ENCODE measurements at places on chromosomes 7 and 10.

DNA sequence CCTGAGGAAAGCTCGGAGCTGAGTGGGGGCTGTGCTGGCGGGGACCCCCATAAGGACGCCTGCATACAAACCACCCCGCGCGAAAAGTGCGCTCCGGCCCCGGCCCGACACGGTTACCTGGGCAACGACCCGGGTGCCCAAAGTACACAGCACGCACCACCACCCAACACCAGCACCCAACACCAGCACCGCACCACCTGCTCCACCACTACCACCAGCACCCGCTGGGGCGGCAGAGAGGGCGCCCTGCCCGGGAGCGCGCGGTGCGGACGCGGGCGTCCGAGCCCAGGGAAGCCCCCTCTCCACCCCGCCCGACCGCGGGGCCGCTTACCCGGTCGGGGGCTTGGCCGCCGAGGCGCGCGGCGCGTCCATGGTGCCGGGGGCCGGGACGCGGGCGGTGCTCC lies 345 bp downstream of the COBL start:
- DNase-seq, result no peak

- no peak for DNase-seq
These were observed 103.6 kb downstream of the DYNC2I1 start for GRCh38 chr7:158959954-158960353.

- no peak for DNase-seq
These were observed 50.8 kb upstream of the SLC29A3 start for GRCh38 chr10:71268247-71268691.

GRCh38 chr7:11355399-11356005 lies 381.8 kb downstream of the PHF14 start:
- no peak for DNase-seq

DNA sequence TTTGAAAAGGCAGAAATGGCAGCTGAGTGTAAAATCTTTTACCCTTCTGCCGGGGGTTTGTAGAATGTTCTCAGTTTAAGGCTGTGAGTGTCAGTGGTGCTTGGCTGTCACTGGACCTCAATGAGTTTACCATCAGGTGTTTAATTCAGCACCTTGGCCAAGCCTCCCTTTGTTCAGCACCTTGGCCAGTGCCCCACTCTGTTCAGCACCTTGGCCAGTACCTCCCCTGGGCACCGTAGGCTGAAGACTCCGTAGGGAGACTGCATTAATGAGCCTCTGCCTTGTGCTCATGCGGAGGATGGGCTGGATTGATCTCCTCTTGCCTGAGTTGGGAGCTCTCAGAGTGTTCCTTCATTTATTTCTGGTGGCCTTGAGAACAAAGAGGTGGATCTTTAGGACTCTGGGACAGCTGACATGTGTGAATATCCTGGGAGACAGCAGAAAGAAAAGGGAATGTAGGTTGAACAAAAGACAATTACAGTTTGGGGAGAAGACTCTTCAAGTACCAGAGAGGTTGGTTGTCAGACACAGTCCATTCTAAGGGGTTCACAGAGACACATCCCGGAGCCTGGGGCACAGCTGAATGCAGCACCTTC lies 1.6 kb downstream of the FAM24A start:
- peak; percentile 12 for DNase-seq

DNA sequence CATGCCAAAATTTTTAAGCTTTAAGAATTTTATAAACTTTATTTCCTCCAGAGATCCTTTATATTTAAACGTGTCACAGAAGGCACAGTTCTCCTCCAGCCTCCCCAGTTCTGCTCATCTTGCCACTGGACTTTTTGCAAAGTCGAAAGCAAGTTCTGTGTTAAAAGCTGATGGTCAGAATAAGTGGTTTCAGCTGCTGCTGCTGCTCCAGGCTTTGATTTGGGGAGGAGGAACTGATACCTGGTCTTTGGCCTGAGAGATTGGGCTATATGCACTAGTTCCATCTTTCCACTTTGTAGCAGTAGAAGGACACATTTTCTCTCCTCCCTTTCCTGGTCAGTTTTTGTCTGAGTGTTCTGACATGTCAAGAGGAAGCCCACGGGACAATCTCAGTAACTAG lies 435.9 kb upstream of the PHF14 start:
- DNase-seq, result no peak

DNA sequence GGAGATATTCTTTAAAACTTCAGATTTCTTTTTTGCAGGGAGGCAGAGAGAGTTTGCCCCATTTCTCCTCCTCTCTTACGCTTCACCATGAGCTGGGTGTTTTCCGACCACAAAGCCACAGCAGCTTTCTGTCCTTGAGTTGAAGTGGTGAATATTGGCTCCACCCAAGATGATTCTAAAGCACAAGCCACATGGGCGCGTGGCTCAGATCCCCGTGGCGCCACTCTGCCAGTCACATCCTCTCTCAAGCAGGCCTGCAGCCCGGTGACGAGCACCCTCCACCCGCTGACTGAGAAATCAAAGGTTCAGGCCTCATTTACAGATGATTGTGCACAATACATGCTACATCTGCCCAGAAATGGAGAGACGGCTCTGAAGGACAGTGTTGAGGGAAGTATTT lies 27.6 kb upstream of the RNF32 start:
- no peak for DNase-seq

GRCh38 chr7:129902788-129903422 lies 49.9 kb downstream of the UBE2H start:
- no peak for DNase-seq

DNA sequence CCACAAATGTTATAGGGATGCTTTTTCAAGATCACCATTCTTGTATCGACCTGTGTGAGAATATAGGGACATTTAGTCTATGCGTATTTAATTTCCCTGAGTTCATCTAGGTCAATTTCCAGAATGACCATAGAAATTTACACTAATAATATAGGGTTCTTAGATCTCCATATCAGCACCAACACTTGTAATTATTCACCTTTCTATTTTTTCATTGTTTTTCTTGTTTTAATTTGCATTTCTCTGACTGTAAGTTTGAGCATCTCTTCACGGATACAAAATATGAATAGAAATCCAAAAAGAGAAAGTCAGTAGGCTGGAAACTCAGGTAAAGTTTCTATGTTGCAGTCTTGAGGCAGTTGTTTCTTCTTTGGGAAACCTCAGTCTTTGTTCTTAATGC lies 134.8 kb downstream of the CREB5 start:
- no peak for DNase-seq

DNA sequence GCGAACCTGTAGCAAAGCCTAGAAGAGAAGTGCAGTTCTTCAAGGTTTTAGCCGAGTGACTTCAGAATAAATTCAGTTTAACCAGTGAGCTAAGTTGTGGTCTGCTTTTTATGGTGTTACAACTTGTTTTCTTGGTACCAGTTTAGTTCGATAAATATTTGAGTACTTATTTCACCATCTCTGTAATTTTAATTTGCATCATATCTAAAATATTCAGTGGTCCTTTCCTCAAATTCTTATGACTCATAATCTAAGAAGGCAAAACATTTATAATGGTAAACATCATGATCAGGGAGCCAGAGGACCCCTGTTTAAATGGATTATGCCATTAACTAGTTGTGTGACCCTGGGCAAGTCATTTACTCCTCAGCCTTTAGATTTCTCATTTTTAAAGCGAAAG lies 4.1 kb upstream of the BMPER start:
- DNase-seq, result no peak

GRCh38 chr7:149625340-149625946 lies 127.8 kb upstream of the ZNF746 start:
- peak; percentile 12 for DNase-seq

DNA sequence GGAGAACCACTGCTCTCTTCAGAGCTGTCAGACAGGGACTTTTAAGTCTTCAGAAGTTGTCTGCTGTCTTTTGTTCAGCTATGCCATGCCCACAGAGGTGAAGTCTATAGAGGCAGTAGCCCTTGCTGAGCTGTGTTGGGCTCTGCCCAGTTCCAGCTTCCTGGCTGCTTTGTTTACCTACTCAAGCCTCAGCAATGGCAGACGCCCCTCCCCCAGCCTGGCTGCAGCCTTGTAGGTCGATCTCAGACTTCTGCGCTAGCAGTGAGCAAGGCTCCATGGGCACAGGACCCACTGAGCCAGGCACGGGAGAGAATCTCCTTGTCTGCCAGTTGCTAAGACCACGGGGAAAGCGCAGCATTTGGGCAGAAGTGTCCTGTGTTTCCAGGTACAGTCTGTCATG lies 12.1 kb upstream of the CPA2 start:
- no peak for DNase-seq

- DNase-seq, result no peak
These were observed 23.3 kb downstream of the AVL9 start for GRCh38 chr7:32518534-32519140.

- DNase-seq, result no peak
These were observed 17.8 kb downstream of the CAV1 start for GRCh38 chr7:116542618-116543017.

DNA sequence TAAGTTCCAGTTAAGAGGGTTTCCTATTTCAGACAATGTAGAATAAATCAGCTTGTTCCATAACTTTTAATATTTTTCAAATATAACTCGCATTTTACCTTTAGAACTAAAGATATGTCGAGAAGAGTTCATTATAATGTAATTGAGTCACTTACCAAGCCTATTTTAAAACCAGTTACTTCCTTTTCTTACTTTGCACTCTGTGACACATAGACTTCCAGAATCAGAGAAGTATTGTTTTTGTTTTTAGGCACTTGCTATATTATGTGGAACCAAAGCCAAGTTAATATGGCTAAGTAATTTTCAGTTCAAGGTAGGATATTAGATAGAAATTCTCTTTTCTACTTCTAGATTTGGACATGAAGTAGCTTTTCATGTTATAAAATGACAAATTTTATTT lies 182.7 kb upstream of the PRPS1L1 start:
- DNase-seq, result no peak

- no peak for DNase-seq
These were observed 79.2 kb downstream of the NRF1 start for GRCh38 chr7:129690701-129691100.

GRCh38 chr10:127398971-127399365 lies 150.1 kb upstream of the NPS start:
- no peak for DNase-seq

All from GM04504 (cell line).